ENCODE measurements at places on chromosomes 6 and 20.

DNA sequence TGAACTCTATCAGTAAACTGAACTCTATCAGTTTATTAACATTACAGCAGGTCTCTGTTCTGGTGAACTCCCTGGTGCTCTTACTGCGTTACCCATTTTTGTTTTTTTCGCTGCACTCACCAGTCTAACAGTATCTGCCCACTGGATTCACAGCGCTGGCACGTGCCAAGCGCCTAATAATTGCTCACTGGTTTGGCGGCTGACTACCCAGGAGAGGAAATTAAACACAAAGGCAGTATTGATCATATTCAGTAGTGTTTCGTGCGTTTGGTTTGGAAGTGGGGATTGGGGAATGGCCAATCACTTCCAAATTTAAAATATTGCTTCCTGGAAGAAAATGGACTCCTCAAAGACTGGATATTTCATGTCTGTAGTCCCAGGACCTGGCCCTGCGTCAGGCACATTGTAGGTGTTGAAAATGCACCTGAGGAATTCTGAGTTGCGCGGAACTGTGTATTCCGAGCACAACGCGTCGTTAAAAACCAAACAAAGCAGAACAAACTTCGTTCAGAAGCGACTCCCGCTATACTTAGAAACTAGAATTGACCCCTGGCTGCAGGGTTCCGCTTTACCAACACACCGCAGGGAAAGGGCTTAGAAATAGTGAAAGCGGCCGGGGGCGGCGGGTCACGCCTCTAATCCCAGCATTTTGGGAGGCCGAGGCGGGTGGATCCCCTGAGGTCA, 1.1 kb upstream of the RPS12 start:
- H3K27ac ChIP-seq = peak overlapping the region; percentile 65
- H3K36me3 ChIP-seq = no peaks in the 10 kb centered on the region
- peaks cover 25% of the 10 kb centered on the region for H3K4me1 ChIP-seq

DNA sequence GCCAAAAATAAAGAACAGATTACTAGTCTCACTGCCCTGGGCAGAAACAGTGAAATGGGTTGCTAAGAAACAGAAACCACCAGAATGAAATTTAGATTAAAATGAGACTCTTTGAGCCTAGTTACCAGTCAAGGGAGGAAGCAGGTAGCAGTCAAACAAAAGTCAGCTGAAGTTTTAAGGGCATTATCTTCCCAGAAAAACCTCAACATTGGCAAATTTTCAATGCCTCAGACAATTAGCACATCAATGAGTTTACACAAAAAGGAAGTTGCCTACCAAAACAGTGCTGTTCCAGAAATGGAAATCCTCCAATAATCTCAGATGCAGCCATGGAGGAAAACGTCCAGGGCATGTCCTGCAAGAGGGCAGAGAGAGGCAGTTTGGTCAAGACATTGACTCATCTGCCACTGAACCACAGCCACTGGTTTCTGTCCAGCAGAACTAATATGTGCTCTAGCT, 399.7 kb upstream of the ADGRB3 start:
- DNase-seq = no peak
- no peak overlapping the region for H3K27ac ChIP-seq

- H3K4me1 ChIP-seq = no peaks in the 10 kb centered on the region
- H3K27me3 ChIP-seq = no peaks in the 10 kb centered on the region
- H3K36me3 ChIP-seq = no peaks in the 10 kb centered on the region
- H3K27ac ChIP-seq = no peak overlapping the region
These were observed 14.8 kb upstream of the LPA start for GRCh38 chr6:160678744-160679401.

- H3K27me3 ChIP-seq = no peaks in the 10 kb centered on the region
- H3K4me1 ChIP-seq = no peaks in the 10 kb centered on the region
- no peak overlapping the region for H3K4me3 ChIP-seq
- H3K36me3 ChIP-seq = no peaks in the 10 kb centered on the region
- H3K27ac ChIP-seq = no peak overlapping the region
- no peak for DNase-seq
These were observed 200.7 kb upstream of the SPTLC3 start for GRCh38 chr20:12808006-12808567.

- H3K27ac ChIP-seq = no peak overlapping the region
- no peaks in the 10 kb centered on the region for H3K27me3 ChIP-seq
- H3K36me3 ChIP-seq = no peaks in the 10 kb centered on the region
- DNase-seq = no peak
These were observed 62.8 kb downstream of the TBXT start for GRCh38 chr6:166104872-166105271.
